ENCODE measurements at places on chromosomes 6 and 20.

GRCh38 chr6:138499303-138500018 is at the start of gene NHSL1:
Gene NHSL1, minus strand, starts transcription at chr6:138499494. Its CDS starts 204 bp downstream, at chr6:138499290.
- no peak for DNase-seq

DNA sequence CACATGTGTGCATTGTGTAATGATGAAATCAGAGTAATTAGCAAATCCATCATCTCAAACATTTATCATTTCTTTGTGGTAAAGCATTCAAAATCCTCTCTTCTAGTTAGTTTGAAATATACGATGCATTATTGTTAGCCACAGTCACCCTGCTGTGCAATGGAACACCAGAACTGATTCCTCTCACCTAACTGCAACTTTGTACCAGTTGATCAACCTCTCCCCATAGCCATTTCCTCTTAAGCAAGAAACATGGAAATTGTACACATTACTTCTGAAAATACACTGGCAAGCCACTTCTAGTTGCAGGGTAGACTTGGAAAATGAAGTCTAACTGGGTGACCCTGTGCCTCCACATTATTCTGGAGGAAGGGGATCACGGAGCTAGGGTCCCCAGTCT is 58.1 kb upstream of the ESR1 start:
- DNase-seq = no peak

GRCh38 chr20:58071991-58072390 is 156.5 kb downstream of the ANKRD60 start:
- DNase-seq = no peak

GRCh38 chr6:45388328-45388727 is 10.6 kb upstream of the SUPT3H start:
- no peak for DNase-seq

- DNase-seq = no peak
Measured at GRCh38 chr6:112173221-112173804, 81.1 kb downstream of the LAMA4 start.

GRCh38 chr6:53588816-53589509 is 44.1 kb upstream of the GCLC start:
- DNase-seq = no peak

- DNase-seq = peak; percentile 59
Measured at GRCh38 chr20:728256-728944, 39.9 kb downstream of the SLC52A3 start.

DNA sequence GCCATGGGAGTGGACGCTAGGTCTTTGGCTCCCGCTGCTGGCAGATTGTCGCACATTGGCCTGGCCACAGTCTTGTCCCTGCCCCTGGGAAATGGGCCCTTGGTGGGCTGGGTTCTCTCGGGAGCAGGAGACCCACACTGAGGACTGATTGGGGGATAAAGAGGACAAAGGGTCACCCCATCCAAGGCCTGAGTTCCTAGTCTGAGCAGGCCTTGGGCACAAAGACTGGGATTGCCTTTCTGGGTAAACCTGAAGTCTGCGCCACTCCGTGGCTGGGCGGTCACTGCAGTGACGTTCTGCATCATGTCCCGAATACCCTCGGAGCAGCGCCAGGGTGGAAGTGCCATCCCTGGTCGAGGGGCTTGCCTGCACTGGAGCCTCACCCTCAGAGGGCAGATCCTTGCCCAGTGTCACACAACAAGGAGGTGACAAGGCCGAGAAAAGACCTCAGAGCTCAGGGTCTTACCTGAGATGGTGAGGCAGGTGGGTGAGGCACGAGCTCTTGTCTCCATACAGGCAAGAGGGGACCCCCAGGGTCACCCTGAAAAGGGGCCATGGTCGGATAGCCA is 36.1 kb upstream of the ZBP1 start:
- no peak for DNase-seq

DNA sequence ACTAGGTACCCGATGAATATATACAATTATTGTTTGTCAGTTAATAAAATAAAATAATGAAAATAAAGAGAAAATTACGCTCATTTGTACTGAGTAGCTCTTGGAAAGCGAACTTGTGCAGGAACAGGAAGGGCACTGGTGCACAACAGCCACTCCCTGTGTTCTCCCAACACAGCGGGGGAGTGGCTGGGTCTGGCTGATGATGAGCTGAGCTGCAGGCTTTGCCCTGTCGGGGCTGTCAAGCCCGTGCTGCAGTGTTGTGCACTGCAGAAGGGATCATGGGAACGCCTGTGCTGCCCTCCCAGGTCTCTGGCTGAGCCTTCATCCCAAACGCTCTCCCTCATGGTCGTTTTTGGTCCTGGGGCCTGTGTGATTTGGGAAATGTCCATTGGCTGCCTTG is 131.7 kb upstream of the MAP3K4 start:
- no peak for DNase-seq

DNA sequence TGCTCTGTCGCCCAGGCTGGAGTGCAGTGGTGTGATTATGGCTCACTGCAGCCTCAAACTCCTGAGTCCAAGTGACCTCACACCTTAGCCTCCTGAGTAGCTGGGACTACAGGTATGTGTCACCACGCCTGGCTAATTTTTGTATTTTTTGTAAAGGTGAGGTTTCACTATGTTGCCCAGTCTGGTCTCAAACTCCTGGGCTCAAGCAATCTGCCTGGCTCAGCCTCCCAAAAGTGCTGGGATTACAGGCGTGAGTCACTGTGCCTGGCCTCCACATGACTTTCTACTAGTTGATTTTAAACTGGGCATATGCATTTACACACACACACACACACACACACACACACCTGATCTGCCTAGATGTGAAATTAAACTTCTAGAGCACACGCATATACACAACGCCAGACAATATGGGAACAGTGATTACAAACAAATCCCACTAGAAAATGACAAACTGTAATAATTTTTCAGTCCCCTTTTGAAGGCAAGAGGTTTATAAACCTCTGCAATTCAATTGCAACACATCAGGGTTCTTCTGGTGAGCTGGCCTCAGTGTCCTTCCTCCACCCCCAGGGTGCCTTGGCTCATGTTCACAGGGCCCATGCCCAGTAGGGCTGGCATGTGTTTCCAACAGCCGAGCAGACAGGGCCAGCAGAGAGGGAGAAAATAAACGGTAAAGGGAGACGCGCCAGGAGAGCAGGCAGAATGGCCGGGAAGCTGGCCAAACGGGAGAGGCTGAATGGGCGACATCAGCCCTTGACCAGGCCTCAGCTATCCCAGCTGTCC is 31.2 kb downstream of the PARD6B start:
- no peak for DNase-seq

GRCh38 chr6:170286246-170286933 is 4.5 kb downstream of the DLL1 start:
- DNase-seq = no peak

- no peak for DNase-seq
Measured at GRCh38 chr6:169967687-169968086, 216.3 kb downstream of the ERMARD start.

GRCh38 chr20:37580069-37580468 is 52.4 kb upstream of the BLCAP start:
- DNase-seq = no peak

DNA sequence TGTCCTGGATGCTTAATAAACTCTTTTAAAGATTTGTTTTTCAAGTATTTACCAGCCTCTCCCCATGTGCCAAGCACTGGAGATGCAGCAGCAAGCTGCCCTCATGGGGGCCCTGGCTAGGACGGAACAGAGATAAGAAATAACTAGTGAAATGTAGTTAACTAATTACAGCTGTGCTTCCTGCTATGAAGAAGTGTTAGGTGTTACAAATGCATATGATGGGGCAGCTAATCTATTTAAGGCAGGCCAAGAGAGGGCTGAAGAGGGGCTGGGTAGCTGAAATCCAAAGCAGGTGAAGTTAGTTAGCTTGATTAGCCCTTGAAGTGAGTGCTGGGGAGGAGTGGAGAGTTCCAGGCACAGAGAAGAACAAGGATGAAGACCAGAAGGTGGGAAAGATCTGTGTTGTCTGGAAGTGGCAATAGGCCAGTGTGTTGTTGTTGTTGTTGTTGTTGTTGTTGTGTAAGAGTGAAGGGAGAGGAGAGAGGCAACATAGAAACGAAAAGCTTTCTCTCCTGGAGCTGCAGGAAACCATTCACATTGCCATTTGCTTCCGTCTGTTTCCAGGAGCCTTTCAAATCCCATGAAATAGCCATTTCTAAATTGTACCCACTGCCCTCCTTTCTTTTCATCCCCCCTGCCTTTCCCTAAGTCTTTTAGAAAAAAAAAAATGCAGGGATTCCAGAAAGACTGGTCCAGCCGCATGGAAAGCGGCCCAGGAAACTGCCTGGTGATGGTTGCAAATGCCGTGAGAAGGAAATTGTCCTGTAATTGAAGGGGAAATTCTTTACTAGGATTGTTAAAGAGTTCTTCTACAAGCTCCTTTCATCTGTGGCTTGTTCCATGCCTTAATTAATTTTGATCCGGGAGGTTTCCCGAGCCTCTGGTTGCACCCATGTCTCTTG is 119.6 kb downstream of the TFAP2C start:
- DNase-seq = no peak

DNA sequence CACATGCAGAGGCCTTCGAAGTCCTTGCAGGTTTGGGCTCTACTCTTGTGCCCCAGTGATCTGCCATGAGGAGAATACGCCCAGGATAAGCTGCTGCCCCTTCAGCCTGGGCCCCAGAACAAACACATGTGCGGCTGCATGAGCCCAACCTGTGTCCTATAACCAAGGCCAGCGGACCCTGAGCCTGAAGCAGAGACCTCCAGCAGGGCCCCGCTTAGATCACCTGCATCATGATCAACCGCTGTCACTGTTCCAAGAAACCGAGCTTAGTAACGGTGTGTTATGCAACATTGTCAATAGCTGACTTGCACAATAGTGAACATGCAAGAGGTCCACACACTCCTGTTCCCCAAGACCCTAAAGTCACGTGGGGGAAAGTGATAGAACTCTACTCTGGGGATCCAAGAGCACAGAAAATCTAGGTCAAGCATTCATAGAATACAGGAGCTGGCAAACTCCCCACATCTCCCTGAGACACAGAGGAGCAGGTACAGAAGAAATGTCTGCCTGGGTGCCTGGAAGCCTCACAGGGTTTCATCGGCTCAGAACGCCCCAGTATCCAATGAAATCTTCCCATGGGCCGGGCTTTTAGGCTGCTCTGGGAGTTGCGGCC is 136.2 kb downstream of the BMP7 start:
- DNase-seq = no peak

DNA sequence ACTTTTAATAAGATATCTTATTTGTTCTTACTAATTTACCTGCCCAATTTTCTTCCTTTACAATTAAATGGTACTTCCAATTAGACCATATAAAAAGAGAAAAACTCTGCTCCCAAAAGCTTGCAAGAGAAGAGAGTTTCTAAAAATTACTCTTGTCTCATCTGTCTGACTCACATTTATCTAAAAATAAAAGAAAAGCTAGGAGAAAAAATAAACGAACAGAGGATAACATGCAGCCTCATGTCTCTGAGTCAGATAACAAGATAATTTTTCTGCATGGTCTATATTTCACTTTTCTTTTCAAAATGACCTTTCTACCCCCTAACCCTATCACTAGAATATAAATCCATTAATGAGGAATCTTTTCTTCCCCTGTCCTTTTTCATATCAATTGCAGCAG is 127.2 kb upstream of the TCF21 start:
- no peak for DNase-seq

Data from hematopoietic multipotent progenitor cell treated with erythropoietin and hydrocortisone succinate and interleukin-3 and kit ligand, for 8 days (in vitro differentiated cells).